ENCODE measurements at places on chromosomes 3 and 15. TPM values are rescaled to one million over a fixed set of nuclear protein-coding genes. Genes with fewer than 3 reads are reported as not detected.

DNA sequence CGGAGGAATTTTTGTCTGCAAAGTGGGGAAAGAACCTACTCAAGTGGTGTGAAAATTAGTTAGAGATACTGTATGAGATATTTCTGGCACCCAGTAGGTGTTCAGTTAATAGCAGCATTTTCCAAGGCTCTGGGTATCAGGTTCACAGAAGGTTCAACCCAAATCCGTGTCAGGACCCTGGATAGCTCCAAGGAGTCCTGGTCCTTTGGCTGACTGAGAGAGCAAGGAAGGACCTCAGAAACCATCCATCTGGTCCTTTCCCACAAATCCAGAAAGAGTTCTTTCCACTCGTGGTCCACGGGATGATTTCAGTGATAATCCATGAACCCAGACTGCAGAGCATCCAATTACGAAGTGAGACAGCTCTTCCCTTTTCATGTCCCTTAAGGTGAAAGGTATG is 51.4 kb downstream of the SLC6A11 start:
- no peaks in the 10 kb centered on the region for H3K36me3 ChIP-seq
- no peaks in the 10 kb centered on the region for H3K4me1 ChIP-seq
- no peak for DNase-seq
- H3K27ac ChIP-seq: no peak overlapping the region
- H3K27me3 ChIP-seq: no peaks in the 10 kb centered on the region
- no peak overlapping the region for H3K4me3 ChIP-seq

DNA sequence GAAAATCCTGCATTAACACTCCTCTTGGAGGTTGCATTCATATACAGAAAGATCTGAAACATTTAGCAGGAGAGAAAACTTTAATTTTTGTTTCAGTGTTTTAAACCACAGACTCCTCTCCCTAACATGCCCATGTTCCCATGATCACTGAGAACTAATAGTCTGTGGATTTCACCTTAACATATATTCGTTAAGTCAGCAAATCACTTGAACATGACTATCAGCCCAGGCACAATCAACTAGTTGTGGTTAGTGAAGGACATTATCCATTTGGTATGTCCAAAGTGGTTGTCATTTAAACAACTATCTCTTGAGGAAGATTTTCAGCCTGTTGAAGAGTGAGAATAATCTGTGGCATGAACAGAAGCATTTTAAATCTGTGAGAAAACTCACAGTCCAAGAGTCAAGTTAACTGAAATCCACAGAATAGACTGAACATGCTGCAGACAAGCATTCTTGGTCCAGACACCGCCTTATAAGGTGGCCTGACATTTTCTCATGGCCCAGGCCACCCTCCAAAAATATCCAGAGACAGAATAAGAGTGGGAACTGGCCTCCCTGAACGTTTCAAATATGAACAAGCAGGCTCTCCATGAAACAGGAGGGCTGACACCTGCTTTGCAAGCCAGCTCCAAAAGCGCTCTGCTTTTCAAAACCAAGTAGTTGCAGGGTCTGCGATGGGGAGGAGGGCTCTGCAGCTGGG is 39.9 kb upstream of the ADCY5 start:
- no peak overlapping the region for H3K4me3 ChIP-seq
- H3K27ac ChIP-seq: peak overlapping the region; percentile 67
- peaks cover 6% of the 10 kb centered on the region for H3K36me3 ChIP-seq
- no peaks in the 10 kb centered on the region for H3K27me3 ChIP-seq
- H3K4me1 ChIP-seq: peaks cover 6% of the 10 kb centered on the region
- DNase-seq: no peak

Gene ISLR
- total RNA-seq: 186 TPM

Gene CLDN18
- total RNA-seq: not detected

Gene NDUFB5
- total RNA-seq: 107 TPM
